ENCODE measurements at places on chromosomes 3 and 15.

DNA sequence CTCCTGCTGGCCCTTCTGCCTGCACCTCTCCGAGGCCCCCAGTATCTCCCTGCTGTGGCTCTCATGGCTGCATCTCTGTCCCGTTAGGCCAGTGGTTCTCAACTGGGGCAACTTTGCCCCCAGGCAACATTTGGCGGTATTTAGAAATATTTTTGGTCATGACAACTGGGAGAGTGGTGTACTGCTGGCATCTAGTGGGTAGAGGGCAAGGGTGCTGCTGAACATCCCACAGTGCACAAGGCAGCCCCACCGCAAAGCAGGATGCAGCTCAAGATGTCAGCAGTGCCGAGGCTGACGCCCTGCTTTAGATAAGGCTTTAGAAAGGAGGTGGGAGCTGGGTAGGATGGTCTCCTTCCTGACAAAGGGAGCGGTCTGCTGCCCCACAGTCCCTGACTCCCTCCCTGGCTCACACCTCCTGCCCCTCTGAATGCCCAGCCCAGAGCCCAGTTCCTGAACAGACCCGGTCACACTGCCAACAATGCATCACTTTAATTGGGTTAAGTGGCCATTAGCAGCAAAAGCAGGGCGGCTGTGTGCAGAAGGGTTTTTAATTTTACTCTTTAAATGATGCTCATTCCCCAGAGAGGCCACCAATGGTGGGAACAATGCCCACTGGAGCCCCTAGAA, 68.8 kb upstream of the TMEM115 start:
- no peak for DNase-seq

DNA sequence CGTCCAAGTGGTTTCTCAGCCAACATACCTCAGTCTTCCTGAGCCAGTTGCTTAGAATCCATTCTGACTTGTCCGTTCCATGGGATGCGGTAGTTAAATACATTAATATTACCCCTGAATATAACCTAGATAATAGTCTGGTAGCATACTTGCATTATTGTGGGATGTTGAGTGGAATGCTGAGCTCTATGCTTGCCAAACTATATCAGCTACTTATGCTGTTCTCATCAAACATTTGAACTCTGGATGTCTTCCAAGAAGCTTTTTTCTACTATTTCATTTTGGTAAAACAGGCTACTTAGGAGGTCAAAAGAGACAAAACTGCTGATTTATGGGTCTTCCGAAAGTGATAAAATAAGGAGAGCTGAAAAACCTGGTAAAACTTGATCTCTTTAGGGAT, 429.5 kb downstream of the NAALADL2 start:
- no peak for DNase-seq

DNA sequence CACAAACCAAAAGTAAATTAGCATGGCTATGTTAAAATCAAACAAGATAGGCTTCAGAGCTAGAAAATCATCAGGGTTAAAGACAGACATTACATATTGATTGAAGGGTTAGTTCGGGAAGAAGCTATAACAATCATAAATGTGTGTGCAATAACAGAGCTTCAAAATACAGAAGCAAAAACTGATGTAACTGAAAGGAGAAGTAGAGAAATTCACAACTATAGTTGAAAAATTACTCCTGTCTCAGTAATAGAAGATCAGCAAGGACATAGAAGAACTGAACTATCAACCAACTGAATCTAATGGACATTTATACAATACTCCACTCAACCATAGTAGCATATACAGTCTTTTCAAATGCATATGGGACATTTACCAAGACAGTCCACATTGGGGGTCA, 59.4 kb downstream of the MCTP2 start:
- DNase-seq: no peak

GRCh38 chr3:133843634-133844033, 38.0 kb downstream of the SRPRB start:
- DNase-seq: no peak

DNA sequence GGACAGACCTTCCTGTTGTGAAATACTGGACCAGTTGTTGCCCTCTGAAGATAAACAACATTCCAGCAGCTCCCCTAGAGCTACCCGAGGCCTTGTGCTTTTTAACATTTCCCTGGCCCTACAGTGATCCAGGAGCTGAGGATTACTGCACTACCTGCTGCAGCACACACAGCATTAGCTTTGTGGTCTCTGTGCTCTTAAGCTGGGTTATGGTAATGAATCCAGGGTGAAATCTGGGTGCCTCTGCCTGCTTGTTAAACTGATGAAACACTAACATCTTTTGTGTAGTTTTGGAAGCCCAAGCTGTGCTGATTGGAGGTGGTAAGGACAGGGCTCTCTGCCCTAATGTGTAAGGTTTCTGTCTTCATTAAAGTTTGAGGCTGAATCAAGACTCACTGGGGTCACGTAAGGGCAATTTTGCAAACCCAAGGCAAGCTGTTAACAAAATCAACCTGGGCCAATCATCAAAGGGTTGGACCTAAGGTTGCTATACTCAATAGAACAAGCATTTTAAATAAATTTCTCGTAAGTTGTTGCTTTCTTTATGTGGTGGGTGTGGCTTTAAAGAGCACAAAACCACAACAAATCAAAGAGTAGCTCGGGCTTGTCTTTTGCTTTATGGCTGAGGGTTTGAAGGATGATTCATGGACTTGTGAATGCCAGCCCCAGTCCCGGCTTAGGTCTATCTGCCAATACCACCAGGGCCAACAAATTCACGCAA, 183.9 kb downstream of the TPRG1 start:
- no peak for DNase-seq

- DNase-seq: no peak
These were observed 168.3 kb upstream of the TGFBR2 start for GRCh38 chr3:30438126-30438525.

DNA sequence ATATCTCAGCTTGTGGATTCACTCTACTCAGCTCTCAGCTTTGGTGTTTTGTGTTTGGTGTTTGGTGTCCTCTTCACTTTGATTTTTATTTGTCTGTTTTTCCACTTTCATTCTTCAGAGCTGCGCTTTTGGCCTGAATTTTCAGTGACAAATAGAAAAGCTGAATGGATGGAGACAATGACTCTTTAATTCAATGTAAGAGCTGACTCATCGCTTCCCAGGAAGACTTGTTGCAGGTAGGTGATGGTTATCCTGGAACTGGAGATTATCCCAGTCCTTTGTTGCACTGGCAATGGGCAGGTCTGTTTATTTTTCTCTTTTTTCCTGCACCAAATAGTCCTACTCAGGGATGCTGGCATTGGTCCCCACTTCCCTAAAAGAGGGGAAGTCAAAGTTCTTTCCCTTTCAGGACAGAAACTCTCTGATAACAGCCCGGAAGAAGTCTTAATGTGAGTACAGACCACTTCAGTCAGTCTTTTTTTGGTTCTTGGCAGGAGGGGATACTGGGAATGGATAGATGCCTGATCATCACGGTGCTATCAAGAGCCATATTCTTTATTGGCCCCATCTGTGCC, 12.4 kb upstream of the AEN start:
- DNase-seq: no peak

GRCh38 chr3:20145874-20146273, 40.1 kb downstream of the SGO1 start:
- DNase-seq: no peak

GRCh38 chr3:67819447-67819846, 165.0 kb upstream of the SUCLG2 start:
- DNase-seq: no peak

DNA sequence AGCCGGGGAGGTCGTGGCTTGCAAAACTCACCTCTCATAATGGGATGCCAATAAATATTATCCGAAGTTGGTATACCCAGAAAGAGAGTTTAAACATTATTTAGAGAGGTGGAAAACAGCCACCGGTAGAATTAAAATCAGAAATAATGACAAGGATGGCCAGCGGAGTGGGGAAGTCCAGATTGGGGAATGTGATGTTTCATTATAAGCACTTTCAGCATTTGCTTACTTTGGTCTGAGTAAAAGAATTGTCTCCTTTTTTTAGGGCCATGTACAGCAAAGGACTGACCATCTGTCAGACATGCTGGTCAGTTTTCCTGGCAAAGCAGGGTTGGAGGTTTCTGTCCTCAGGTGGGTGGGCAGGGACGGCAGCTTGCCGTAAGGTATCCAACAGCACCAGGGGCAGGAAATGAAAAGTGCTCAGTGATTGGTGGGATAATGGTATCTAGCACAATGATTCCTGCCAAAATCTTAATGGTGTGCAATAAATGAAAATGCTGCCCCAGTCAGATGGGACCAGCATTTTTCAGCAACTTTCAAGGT, 24.3 kb downstream of the APBA2 start:
- DNase-seq: no peak

- DNase-seq: no peak
These were observed 227.7 kb upstream of the SOX2 start for GRCh38 chr3:181484026-181484425.

- DNase-seq: no peak
These were observed 84.5 kb upstream of the FNDC3B start for GRCh38 chr3:171954690-171955383.

- no peak for DNase-seq
These were observed 23.6 kb downstream of the CRTC3 start for GRCh38 chr15:90553248-90553745.

GRCh38 chr15:79133309-79133708, 42.7 kb upstream of the RASGRF1 start:
- no peak for DNase-seq

- DNase-seq: no peak
These were observed 34.9 kb downstream of the PRKCD start for GRCh38 chr3:53195602-53196574.

- no peak for DNase-seq
These were observed 28.6 kb downstream of the FAM174B start for GRCh38 chr15:92627014-92627413.

DNA sequence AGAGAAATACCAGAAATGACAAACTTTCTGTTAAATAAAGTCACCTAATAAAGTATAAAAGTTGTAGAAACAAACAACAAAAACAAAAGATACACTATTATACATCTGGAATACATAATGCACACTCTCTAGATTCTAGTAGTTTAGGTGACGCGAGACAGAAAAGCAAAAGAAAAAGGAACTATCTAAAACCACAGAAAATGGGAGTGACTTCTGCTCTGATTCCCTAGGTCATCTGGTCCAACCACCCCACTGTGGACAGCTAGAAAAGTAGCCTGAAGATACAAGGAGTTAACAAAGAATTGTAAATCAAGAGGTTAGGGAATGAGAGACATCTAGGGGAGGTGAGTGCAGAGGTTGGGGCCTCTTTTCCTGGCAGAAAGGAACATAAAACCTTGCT, 39.1 kb downstream of the DHX36 start:
- no peak for DNase-seq

DNA sequence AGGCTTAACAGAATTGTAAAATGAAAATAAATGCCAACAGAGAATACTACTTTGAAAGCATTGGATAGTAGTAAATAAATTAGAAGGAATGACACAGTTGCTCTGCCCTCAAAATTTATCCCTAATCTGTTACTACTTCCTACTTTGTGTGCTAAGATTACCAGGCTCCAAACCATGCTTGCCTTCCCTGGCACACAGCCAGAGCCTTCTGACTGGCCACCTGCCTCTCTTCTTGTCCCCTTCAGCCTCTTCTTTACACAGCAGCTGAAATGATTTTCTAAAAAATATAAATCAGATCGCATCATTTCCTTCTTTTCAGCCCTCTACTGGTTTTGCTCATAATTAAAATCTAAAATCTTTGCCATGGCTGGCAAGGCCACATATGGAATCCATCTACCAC, 334.1 kb downstream of the FHIT start:
- DNase-seq: no peak

- no peak for DNase-seq
These were observed 165.3 kb downstream of the AKAP13 start for GRCh38 chr15:85545752-85546151.

GRCh38 chr3:30733209-30733608, 126.8 kb downstream of the TGFBR2 start:
- DNase-seq: no peak

DNA sequence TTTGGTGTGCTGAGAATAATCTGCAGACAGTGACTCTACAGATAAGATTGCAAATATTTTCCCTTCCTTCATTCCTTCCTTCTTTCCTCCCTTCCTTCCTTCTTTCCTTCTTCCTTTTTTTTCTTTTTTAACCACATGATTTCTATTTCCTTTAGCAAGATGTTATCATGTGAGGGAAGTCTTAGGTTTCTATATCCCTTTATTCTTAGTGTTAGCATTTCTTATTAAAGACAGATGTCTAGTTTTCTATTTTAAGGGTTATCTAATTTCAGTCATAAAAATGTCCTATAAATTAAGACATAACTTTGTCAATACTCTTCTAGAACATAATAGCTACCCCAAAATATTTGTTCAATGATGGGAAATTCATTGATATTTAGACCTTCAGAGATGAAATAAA, 470.9 kb downstream of the LPP start:
- DNase-seq: no peak

DNA sequence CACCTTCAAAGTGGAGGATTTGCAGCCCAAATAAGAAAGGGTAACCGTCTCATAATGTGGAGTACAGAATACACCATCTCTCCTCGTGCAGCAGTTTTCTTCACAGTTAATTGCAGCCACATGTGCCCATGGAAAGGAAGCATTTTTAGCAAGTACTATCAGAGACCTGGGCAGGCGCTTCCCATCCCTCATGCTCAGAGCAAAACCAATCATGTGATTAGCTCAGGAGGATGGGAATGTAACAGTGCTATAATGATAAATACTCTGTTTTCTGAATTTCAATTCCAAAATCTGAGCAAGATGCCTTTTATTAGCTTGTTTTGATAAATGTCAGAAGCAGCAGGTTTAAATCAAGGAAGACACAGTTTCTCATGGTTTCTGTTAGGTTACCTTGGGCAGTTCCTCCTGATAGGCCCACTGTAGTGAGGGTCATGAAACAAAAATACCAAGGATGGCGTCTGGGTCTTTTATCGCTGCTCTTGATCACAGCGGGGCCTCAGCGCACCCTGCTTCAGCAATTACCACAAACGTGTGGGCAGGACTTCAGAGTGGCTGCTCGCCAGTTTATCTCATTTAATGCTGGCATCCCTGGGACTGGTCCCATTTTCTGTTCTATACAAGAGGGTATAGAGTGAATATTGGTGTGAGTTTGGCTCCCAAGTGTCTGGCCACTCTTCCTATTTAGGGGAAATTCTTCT, 92.6 kb upstream of the VGLL4 start:
- DNase-seq: no peak

GRCh38 chr3:103052236-103052830, 617.5 kb downstream of the ZPLD1 start:
- DNase-seq: no peak

Measured in NCI-H1417 treated with DMSO at 0.1 percent for 48 hours (cell line).